ENCODE measurements at places on chromosomes 2 and 18.

DNA sequence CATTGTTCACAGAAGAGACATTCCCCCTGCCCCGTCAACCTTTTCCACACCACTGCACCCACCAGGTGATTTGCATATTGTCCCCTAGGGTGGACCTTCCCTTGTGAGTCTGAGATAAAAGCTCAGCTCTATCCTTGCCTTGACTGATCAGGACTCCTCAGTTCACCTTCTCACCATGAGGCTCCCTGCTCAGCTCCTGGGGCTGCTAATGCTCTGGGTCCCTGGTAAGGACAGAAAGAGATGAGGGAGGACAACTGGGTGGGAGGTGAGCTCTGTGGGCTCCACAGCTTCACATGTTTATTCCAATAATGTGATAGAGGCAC, 1160.1 kb downstream of the RPIA start:
- DNase-seq, result no peak

- DNase-seq, result no peak
Measured at GRCh38 chr2:204261846-204262245, 283.4 kb upstream of the PARD3B start.

- DNase-seq, result no peak
Measured at GRCh38 chr2:37654419-37654818, 17.0 kb downstream of the CDC42EP3 start.

DNA sequence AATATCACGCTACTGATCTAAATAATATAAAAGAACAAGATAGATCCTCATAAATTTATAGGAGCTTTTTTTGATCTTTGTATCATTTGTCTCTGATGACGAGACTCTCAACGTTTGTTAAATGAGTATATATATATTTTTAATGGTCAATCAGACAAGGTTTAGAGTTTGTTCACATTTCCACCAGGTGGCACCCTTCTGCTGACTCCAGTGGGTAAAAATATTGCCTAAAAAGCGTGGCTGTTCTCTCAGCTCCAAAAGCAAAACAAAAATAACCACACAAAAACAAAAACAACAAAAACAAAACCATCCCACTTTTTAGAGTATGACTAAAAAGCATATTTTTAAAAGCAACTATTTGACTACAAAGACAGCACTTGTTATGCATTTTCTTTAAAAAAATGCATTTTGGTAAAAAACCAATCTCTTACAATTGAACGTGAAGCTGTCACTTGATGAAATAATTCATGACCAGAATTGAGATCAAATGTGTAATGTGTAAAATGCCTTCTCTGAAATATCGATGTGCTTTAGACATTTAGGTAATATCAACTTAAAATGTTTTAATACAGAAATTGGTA, 723.2 kb downstream of the DPP10 start:
- peak; percentile 42 for DNase-seq
